Left renal pelvis (tissue), 4 donors: ENCODE measurements at places on chromosomes 12 and 14. TPM values are rescaled to one million over a fixed set of nuclear protein-coding genes. Genes with fewer than 3 reads are reported as not detected.

GRCh38 chr14:92534932-92535643, 21.5 kb downstream of the RIN3 start:
- no peak for DNase-seq

Gene BDKRB2
- 3.5 TPM for polyA plus RNA-seq

GRCh38 chr12:96347130-96347699, 53.0 kb downstream of the CDK17 start:
- DNase-seq: no peak

DNA sequence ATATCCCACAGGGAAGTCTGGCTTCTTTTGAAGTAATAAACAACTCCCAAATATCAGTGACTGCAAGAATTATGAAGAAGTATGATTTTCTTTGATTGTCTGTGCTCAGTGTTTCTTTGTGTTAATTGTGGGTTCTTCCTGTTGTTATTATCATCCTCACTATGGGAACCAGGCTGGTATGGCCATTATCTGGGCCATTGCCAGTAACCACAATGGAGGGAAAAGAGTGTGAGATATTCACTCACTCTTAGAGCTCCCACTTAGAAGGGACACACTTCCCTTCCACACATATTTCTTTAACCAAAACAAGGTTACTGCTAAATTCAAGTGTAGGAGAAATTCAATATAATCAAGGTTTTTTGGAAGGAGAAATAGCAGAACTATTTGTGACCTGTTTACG, 503.7 kb downstream of the SLC6A15 start:
- DNase-seq: no peak

Gene ZNF891
- 3.8 TPM for polyA plus RNA-seq

- DNase-seq: no peak
These were observed 133.3 kb upstream of the PWP1 start for GRCh38 chr12:107552263-107552662.

GRCh38 chr12:113232840-113233585, 11.7 kb downstream of the TPCN1 start:
- peak; percentile 86 for DNase-seq

GRCh38 chr14:44803239-44803905, 158.4 kb downstream of the KLHL28 start:
- DNase-seq: no peak

DNA sequence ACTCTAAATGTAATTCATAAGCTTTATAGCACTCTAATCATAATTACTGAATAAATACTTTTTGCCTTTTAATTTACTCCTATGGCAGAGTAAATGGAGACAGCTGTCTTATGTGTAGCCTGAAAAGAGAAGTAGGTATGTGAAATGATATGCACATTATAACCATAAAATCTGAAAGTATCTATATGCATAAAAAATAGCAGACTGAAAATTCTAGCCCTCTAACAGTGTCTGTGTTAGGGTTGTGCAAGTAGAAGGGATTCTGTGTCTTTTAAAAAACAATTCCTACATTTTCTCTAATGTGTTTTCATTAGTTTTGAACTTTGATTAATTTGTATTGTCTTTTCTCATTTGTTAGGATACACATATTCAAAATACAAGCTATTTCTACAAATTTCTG, 94.9 kb downstream of the TXNDC16 start:
- no peak for DNase-seq

- no peak for DNase-seq
These were observed 175.3 kb downstream of the ETV6 start for GRCh38 chr12:11824736-11825135.

Gene NFYB
- 93.6 TPM for polyA plus RNA-seq

Gene SALL2
- 64.8 TPM for polyA plus RNA-seq

DNA sequence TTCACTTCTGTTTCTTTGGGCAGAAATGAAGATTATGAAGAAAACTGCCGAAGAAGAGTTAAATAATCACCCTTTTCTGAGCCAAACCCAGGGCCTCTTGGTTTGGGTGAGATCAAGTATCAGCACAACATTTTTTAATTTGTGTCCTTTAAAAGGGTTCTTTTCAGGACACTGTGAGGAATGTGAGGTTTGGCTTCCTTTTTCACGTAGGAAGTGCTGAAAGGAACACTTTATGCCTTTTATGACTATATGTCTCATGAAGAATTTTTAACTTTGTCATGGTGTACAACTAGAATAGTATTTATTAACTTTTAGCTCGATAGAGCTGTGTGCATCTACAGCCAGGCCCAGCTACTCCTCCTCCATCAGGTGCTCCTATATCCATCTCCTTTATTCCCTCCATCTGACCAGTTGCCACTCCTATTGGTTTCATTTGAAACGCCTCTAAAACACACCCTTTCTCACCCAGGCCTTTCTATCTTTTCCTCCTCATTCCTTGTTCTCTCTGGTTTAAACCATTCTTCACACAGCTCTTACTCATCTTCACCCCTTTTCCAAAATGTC, 103.6 kb upstream of the LRIG3 start:
- no peak for DNase-seq

Gene CCND2
- polyA plus RNA-seq: 63.1 TPM

Gene PDE3A
- 20.5 TPM for polyA plus RNA-seq

Gene GALC
- polyA plus RNA-seq: 39.8 TPM

DNA sequence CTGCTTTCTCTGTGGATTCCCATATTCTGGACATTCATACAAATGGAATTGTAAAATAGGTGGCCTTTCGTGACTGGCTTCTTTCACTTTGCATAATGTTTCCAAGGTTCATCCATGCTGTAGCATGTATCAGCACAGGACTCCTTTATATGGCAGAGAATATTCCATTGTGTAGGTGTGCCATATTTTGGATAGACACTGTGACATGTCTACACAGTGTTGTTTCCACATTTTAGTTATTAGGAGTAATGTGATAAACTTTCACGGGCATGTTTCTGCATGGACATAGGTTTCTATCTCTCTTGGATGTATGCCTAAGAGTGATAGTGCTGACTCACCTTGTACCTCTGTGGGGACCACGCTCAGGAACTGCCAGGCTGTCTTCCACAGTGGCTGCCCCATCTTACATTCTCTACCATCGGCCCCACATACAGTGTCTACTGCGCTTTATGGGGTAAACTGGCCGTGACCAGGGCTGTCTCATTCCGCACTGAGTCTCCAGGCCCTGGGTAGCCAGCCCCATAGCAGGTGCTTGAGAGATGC, 7.1 kb upstream of the KRT84 start:
- DNase-seq: no peak

Gene AICDA
- 0.50 TPM for polyA plus RNA-seq

Gene GLI1
- polyA plus RNA-seq: 62.3 TPM

GRCh38 chr14:97704316-97704885, 907.2 kb downstream of the VRK1 start:
- no peak for DNase-seq

- no peak for DNase-seq
These were observed 90.3 kb downstream of the DDHD1 start for GRCh38 chr14:53062856-53063255.

GRCh38 chr14:61598980-61599379, 96.3 kb upstream of the HIF1A start:
- no peak for DNase-seq

GRCh38 chr14:34211732-34212131, 250.3 kb downstream of the SPTSSA start:
- DNase-seq: no peak

- DNase-seq: no peak
These were observed 513.3 kb upstream of the CCDC196 start for GRCh38 chr14:65972891-65973290.

Gene SIX1
- 11.5 TPM for polyA plus RNA-seq

GRCh38 chr14:20706657-20707355, 18.2 kb downstream of the ANG start:
- no peak for DNase-seq

GRCh38 chr14:73465823-73466532, 7.6 kb upstream of the NUMB start:
- no peak for DNase-seq

DNA sequence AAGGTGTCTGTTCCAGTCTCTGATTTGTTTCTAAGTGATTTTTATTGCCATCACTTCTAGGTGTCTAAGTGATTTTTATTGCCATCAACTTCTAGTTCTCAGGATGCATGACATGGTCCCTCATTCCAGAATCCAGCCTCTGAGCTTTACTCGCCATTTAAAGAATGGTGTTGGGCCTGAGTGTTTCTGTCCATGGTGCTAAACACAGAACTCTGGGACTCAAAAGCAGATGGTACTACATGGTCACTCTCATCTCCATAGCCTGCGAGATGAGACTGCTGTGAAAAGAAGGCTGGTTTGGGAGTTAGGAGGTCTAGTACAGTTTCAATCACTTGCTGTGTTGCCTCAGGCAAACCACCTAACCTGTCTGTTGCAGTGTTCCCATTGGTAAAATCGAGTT, 276.6 kb downstream of the NRXN3 start:
- DNase-seq: peak; percentile 22

Gene EPYC
- polyA plus RNA-seq: not detected

Gene TAS2R7
- polyA plus RNA-seq: not detected

DNA sequence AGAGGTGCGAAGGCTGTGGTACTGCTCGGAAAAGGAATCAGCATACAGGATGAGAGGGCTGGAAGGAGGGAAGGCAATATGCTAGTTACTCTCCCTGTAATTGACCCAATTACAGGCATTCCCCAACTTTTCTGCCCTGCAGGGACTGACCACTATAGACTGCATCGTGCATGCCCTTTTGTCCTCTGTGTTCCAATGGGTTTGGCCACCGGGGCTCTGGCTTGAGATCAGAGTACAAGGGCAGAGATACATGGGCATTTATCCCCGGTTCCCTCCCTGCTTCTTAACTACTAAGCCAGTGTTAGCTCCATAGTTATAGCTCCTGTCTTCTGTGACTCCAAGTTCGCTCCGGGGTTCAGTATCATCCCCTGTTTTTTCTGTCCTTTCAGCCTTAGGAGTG, 59.7 kb downstream of the GTF2A1 start:
- DNase-seq: no peak

Gene EIF2S3B
- polyA plus RNA-seq: 0.56 TPM

- DNase-seq: no peak
These were observed 993.9 kb downstream of the GALC start for GRCh38 chr14:86999036-86999435.

DNA sequence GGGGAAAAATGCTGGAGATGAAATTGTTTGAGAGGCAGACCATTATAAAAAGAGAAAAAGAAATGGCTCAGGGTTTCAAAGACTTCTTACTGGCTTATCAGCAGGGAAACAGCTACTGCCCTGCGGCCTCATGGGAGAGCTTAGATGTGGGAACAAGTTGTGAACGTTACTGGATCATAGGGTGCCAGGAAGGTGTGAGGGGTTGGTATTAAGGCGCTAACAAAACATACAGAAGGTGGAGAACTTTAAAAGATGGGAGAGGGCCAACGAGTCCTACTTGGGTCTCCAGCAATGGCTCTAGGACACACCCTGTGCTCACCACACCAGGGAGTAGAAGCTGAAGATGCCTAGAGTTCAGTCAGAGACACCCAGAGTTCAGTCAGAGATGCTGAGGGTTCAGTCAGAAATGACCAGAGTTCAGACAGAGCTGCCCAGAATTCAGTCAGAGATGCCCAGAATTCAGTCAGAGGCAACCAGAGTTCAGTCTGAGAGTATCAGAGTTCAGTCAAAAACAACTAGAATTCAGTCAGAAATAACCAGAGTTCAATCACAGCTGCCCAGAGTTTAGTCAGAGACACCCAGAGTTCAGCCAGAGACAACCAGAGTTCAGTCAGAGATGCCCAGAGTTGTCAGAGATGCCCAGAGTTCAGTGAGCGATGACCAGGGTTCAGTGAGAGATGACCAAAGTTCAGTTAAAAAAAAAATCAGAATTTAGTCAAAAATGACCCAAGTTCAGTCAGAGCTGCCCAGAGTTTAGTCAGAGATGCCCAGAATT, 1103.6 kb downstream of the BCL11B start:
- DNase-seq: no peak

Gene IL22
- not detected for polyA plus RNA-seq

DNA sequence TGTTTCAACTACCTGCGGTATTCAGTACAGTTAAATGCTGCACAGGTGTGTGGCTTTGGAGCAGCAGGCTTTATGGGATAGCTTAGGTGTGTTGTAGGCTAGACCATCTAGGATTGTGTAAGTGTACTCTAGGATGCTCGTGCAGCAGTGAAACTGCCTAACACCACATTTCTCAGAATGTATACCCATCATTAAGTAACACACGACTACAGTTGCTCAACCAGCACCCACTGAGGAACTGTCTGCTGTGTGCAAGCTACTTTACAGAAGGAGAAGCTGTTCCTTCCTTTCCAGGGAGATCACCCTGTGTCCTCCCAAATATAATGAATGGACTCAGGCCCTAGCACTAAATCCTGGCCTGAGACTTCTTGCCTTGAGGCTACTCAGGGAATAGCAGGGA, 94.8 kb downstream of the SLC24A4 start:
- no peak for DNase-seq
